KG1 (cell line): ENCODE measurements at places on chromosomes 1 and 21.
A peak's percentile ranks its signal among the peaks of the same experiment; 100 is the strongest.

GRCh38 chr1:6596886-6597776 lies 5.5 kb downstream of the KLHL21 start:
- DNase-seq, result no peak

DNA sequence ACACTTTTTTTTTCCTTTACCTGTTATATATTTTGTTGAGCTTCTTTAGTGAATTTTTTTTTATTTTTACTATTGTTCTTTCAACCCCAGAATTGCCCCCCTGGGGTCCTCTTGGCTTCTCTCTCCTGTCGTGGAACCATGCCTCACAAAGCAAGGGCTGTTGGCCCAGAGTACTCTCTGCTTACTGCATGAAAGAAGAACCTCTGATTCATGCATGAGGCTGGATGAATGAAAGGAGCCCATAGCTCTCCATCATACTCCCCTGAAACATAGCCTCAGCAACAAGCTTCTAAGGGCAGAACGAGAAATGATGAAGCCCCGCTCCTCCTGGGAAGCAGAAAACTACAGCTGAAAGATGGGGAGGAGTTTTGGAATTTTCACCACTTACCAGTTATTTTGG lies 1441.0 kb downstream of the BRINP3 start:
- no peak for DNase-seq

- no peak for DNase-seq
These were observed at the start of gene WNT4 for GRCh38 chr1:22143065-22144033. Gene WNT4, minus strand, starts transcription at chr1:22143097. Its CDS starts 175 bp downstream, at chr1:22142922.

- no peak for DNase-seq
These were observed 242.7 kb downstream of the OMA1 start for GRCh38 chr1:58303841-58304240.

- no peak for DNase-seq
These were observed 41.7 kb downstream of the EPB41 start for GRCh38 chr1:28956038-28956464.

- DNase-seq, result no peak
These were observed 5.9 kb upstream of the PKP1 start for GRCh38 chr1:201277441-201277840.

GRCh38 chr1:22903113-22903512 lies 69.6 kb downstream of the LACTBL1 start:
- no peak for DNase-seq

- DNase-seq, result no peak
These were observed 16.2 kb upstream of the TP53BP2 start for GRCh38 chr1:223861904-223862303.

DNA sequence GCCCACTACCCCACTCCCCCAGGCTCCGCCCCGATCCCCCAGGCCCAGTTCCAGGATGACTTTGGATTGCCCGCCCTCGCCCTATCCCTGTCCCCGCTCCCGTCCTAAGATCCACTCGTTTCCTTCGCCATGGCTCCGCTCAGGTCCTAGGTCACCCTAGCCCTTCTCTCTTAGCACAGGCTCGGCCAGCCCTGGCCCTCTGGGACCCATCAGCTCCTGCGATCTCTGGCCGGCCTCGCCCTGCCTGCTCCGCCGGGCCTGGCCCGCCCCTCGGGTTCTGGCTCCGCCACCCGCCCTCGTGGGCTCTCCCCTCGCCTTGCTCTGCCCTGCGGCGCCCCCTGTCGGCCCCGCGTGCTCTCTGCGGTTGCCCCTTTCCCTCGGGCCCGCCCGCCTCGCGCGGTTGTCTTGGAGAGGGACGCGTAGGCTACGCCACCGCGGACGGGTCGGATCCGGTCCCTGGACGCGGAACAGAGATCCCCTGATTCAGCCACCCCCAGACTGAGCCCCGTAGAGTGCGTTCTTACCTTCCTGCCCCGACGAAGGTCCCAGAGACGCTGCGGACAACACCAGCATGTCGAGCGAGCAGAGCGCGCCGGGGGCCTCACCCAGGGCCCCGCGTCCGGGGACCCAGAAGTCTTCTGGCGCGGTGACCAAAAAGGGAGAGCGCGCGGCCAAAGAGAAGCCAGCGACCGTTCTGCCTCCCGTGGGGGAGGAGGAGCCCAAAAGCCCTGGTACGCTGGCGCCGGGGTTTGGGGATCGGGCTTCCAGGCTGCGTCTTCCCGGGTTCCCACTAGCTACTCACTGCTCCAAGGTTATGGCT lies at the start of gene LRRC71:
Gene LRRC71 (plus strand): TSS at position 400 of the 820 bp plus-strand sequence. CDS start 172 bp downstream, at position 572.
- peak; percentile 3 for DNase-seq

DNA sequence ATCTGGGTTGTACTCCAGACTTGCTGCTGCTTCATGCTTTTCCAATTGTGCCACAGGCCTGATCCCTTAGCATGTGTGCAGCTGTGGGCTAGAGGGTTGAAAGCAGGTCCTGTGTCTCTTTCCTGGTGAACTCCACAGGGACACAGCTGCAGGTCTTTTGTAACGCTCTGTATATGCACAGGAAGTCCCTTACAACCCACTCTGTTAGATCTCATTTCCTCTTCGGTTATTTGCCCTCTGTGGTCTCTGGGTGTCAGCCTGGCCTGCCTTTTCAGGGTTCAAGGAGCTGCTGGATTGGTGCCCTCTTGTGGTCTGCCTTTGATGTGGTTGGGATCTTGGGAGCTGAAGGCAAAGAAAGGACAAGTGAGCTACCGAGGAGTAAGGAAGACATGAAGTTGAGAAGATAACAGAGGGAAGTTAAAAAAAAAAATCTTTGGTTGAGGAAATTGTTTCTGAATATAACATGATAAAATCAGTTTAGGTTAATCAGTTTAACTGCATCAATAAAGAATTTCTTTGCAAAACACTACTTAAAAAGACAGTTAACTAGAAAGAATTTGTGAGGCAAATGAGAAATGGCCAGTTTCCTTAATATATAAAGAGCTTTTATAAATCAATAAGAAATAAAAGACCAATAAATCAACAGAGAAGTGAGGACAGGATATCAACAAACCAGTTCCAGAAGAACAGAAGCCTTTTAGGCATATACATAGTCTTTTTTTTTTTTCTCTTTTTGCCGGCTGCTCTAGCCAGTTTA lies 44.1 kb downstream of the UCK2 start:
- peak; percentile 63 for DNase-seq

DNA sequence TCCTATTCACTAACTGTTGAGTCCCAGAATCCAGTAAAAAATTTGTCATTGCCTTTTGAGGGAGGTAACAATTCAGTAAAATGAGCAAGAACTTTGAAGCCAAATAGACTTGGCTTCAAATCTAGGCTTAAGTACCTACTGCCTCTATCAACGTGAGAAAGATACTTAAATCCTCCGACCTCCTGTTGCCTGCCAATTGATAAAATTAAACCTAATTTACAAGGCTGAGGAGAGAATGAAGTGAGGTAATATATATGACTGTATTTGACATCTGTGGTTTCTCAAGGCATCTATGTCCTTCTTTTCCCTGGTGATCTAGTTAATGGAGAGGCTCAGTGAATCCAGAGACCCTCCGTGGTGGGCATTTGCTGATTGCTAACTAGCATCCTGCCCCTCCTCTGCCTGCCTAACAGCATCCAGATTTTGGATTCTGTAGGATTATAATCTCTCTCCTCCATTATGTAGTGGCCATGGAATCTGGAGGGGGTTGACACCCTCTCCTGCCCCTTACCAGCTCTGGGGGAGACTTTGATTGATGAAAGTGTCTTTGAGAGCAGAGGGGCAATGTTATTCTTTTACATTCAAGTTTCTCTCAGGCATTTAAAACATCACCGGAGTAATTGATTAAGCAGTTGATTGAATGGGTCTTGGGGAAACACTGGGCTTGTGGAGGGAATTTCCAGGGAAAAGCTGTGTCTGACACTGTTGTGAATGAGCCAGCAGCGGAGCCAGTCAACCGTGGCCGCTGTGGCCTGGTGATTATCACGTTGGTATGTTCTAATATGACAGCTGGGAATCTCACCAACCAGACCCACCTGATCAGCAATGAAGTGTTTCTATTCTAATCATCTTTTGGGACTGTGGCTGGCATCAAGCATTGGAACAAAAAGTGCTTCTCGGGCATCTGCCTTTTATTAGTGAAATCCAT lies 140.7 kb upstream of the FAM78B start:
- DNase-seq, result no peak

DNA sequence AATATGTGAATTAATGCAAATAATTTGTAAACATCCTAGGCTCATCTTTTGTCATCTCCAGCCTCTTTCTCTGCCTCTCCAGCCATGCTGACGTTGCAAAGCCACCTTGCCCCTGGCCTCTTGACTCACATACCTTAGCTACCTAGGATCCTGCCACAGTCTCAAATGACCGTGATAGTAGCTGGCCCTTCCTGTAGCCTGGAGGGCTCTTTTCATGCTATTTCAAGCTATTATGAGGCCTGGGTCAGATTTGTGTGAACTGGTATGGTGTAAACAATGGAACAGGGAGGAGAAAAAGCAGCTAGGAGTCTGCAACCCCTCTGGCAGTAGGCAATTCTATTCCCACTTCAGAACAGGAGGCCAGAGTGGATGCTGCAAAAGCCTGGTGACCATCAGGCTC lies 337.7 kb downstream of the DISC1 start:
- no peak for DNase-seq

DNA sequence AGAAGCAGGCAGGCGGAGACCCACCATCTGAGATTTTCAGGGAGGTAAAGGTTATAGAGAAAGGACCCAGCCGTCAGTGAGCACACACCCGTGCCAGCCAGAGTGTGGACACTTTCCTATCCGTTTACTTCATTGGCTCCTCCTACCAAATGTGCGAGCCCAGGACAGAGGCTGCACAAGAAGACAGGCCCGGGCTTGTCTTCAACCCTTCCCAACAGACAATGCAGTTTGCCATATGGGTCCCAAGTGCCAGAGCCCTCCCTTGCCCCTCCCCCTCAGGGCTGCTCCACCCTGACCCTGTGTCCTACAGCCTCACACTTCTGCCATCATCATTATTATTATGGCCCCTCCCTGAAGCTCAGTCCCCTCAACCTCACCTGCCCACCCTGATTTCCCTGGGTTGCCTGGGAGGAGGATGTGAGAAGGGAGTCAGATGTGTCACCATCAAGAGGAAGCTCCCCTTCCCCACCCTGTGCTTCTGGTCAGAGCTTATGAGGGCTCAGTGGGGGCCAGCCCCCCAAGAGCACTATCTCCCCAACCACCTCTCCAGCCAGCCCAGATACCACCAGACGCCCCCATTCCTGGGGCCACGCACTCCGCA lies 9.4 kb downstream of the LAPTM5 start:
- no peak for DNase-seq

DNA sequence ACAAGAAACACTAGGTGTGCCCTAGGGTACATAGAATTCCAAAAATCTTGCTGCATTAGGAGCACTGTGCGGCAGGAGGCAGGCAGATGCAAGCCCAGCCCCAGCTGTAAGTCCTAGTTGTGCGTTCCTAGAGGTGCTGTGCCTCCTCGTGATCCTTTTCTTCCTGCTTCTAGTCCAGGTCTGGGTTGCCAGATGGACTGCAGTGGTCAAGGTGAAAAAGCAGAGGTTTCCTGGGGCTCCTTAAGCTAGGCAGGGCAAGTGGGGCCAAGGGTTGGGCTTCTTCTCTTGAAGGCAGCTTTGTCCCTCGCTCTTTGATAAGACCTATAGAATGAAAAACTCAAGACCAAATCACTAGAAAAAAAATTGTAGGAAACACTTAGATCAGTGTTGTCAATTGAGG lies 21.6 kb upstream of the SLC45A3 start:
- DNase-seq, result no peak

GRCh38 chr1:43227143-43227764 lies 42.5 kb upstream of the TMEM125 start:
- peak; percentile 51 for DNase-seq

DNA sequence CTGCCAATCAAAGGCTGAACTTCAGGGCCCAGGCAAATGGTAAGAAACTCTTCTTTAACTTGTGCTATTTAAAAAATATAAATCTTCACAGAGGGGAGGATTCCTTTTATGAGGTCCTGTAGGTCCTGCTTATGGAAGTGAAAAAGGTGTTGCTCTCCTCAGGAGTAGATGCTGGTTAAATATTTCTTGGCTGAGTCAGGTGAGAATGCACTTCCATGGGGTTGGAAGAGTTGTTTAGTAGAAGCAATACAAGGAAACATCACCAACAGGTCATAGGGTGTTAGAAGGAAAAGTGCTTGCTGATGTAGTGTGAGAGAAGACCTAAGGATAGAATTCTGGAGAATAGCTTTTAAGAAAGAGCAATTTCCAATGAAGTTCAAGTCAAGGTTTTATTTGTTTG lies 42.2 kb upstream of the ATP1A1 start:
- DNase-seq, result no peak

GRCh38 chr1:8873506-8874229 lies 4.8 kb downstream of the ENO1 start:
- peak; percentile 35 for DNase-seq

DNA sequence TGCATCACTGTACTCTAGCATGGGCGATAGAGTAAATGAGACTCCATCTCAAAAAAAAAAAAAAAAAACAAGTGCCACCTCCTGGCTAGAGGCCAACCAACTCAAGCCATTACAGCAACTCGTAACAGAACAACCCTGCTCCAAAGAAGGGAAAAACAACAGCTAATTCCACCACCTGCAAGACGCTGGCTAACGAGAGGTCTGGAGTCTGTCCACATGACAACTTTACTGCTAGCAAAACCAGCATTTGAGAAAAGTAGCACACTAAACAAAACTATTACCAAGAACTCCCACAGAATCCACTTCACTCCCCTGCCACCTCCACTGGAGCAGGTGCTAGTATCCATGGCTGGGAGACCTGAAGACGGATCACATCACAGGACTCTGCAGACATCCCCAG lies 24.1 kb upstream of the EGLN1 start:
- DNase-seq, result no peak

- DNase-seq, result no peak
These were observed 3.0 kb downstream of the YARS1 start for GRCh38 chr1:32813941-32814739.

DNA sequence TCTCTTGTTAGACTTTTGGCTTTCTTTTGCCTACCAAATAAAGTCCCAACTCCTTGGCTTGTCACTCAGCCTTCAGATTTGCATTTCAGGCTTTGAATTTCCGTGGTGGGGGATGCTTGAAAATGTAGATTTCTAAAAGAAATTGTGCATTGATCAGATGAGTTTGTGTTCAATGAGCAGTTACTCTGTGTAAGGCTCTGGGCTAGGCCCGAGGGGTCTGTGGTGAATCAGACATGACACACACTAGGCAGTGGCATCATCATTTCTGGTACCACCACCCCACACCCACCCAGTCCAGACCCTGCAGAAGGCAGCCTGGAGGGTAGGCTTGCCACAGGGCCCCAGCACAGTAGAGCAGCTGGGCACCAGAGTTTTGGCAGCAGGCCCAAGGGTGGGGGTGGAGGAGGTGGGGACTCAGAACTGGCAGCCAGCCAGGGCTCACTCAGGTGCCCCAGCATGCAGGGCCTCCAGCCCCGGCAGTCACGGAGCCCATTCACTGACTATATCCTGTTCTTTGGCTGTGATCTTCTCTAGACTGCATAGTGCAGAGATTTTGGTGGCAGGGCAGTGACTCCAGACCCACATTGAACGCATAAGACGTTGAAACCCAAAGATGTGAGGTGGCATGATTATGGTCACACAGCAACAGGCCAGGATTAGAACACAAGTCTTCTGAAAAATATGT lies 97.2 kb upstream of the ARTN start:
- no peak for DNase-seq

DNA sequence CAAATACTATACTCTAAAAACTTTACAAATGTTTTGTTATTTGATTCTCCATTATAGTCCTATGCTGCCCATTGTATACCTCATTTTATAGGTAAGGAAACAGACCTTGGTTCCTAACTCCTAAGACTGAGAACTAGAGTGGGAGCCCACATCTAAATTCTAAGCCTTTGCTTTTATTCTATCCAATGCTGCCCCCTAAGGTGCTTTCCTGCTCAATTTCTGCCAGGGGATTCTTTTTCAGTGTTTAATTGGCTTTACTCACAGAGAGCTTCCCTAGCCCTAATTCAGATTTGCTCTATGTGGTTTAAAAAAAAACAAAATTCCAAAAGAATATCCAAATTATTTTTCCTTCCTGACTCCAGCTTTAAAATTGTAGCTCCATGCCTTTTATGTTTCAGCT lies 64.5 kb downstream of the KIF14 start:
- DNase-seq, result no peak
